ENCODE measurements at places on chromosomes 12 and 14.

DNA sequence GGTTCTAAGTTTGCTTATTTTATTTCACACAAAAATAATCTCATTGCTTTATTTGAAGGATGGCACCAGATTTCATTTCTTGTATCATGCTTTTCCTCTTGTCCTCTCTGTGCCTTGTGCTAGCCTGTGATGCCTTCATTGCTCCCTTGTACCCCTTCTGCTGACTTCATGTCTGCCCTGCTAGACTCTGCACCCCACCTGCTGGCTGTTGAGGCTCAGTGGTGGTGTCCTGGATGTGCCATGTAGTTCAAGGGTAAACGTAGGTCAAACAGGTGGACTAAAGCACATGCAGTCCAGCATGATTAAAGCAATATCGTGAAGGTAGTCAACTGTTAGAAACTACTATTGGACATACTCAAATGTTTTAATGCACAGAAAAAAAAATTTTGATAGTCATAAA is 21.6 kb downstream of the MRPS35 start:
- peak; percentile 5 for DNase-seq

DNA sequence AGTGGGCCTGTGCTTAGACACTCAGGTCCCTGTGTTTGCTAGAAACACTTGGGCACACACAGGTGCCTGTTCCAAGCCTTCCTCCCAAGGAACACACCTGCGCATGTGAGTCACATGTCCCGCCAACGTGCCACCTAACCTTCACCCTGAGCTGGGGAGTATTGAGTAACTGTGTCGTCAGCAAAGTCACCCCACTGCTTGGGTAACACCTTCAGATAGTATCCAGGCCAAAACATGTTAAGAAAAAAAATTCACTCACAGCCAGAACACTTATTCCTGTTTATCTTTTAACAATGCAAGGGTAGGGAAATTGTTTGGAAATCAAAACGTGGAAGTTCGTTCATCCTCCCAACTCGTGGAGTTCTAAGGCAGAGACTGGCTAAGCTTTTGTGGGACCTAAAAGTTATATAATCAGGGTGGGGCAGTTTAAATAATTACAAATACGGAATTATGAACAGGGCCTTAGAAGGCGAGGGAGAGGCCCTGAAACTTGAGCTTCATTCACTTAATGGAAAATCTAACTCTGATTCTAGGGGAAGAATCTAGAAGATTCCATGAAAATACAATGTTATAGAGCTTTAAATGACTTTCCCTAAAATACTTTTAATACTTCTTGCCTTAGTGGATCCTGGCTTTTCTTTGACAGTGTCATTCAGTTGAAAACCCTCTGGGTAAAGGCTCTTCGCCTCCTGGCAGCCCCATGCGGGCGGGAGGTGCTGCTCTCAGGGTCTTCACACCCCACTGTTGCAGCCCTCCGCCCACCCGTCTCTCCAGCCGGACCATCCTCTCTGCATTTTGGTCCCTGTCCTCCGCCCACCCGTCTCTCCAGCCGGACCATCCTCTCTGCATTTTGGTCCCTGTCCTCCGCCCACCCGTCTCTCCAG is 30.3 kb upstream of the ADIPOR2 start:
- DNase-seq: no peak

GRCh38 chr12:131194166-131194565 is 240.5 kb downstream of the ADGRD1 start:
- no peak for DNase-seq

DNA sequence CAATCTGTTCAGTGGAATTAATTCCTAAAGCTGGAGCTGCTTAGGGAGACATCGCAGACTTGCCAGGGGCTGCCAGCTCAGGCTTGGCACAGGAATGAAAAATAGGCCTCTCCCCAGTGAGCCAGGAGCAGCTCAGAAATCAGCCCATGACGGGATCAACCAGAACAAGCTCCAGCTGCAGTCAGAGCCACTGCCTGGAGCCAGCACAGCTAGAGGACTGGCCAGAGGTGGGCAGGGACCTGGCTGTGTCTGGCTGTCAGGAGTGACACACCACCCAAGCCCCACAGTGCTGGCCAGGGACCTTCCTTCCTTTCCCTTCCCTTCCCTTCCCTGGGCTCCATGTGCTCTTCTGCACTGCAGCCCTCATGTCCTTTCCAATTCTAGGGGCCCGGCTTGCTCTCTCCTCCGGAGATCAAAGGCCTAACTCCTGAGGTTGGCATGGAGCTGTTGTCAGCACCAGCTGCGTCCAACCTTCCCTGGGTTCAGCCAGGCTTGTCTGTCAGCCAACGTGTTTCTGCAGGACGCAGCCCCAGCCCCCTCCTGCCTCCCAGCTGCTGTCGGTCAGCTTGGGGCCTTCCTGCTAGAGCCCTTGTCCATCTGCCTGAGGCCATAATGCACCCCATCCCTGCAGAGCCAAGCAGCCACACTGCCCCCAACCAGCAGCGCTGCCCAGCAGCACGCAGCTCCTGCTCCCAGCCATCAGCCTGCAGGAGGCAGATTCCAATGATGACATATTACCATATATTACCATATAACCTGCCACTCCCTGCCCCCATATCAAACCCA is 149.3 kb downstream of the CALM1 start:
- peak; percentile 66 for DNase-seq

DNA sequence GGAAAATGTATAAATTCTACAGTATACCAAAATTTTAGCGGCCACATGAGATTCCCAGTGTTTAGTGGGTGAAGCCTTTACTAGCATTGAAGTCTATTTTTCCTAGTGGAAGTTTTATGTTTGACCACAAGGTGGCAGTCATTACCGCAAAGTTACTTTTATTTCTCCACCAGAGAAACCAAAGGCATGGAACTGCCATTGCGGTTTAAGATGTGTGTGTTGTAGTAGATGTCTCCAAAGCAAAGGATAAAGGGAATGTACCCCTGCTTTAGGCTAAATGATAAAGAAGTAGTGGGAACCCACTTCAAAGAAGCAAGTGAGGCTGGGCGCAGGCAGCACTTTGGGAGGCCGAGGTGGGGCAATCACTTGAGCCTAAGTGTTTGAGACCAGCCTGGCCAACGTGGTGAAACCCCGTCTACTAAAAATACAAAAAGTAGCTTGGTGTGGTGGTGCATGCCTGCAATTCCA is 140.5 kb downstream of the PRKCH start:
- peak; percentile 44 for DNase-seq

DNA sequence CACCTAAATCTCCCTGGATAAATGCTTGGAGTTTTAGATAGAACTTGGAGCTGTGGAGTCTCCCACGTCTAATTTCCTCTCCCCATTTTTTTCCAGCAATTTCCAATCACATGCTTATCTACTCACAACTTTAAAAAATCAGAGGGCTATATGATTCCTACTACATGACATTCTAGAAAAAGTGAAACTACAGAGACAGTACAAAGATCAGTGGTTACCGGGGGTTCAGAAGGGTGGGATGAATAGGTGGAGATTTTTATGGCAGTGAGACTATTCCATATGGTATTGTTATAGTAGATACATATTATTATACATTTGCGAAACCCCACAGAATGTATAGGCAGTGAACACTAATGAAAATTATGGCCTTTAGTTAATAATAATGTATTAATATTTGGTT is 35.5 kb downstream of the ATF7 start:
- DNase-seq: no peak

- no peak for DNase-seq
Measured at GRCh38 chr14:93113678-93114067, 2.1 kb downstream of the ITPK1 start.

DNA sequence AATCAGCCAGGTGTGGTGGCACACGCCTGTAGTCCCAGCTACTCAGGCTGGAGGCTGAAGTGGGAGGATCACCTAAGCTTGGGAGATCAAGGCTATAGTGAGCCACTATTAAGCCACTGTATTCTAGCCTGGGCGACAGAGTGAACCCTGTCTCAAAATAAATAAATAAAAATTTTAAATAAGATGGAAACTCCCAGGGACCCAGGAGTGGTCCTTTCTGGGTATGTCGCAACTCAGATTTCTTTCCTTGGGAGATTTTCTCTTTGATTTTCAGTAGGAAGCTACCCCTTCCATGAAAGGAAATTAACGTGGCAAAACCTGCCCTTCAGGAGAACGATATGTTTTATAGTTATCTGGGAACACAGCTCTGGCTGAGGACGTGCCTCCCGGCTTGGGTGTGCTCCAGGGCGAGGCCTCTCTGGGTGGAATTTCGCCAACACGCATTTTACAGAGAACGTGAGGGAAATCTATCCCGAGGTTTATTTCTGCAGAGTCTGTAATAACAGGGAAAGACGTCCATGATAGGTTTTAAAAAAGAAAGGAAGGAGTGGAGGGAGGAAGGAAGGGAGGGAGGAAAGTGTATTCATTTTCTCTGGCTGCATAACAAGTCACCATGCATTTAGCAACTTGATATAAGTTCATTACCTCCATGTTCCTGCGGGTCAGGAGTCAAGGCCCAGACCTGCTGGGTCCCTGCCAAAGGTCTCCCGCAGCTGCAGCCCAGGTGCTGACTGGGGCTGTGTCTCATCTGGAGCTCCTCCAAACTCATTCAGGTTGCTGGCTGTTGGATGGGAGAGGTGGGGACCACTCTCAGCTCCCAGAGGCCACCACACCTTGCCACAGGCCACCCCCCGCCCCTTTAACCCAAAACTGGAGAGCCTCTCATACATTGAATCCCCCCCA is 80.6 kb upstream of the GSC start:
- no peak for DNase-seq

DNA sequence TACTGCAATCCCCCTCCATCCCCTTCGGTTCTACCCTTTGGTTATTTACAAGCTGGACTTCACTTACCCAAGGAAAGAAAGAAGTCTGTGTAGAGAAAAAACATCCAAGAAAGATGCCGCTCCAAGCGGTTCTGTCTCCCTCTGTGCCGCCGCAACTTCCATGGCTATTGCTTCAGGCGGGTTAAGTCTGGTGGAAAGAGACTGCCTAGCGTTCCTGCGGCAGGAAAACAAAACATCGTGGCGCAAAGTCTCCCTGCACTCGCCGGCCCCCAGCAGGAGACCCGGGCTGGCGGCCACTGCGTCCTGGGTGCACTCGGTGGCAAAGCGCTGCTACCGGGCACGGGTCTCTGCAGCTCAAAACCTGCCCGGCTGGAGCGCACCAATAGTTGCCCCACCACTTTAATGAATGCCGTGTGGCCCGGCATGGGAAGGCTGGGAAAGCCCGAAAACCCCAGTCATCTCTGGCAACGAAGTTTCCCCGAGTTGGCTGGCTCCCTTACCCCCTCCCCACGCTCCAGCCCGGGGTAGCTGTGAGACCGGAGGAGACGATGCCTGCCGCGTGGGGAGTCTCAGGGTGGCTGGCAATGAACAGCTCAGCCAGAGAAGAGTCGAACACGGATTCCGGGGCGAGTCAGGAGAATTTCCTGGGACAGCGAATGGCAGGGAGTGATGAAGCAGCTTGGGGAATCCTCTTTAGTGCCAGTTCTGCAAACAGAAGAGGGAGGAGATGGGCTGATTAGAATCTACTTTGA is 3.5 kb upstream of the KCNK10 start:
- DNase-seq: peak; percentile 28

All from NCI-H146 (cell line).